Chondrocyte (in vitro differentiated cells): ENCODE measurements at places on chromosomes 13 and 19. TPM values are rescaled to one million over a fixed set of nuclear protein-coding genes. Genes with fewer than 3 reads are reported as not detected.

DNA sequence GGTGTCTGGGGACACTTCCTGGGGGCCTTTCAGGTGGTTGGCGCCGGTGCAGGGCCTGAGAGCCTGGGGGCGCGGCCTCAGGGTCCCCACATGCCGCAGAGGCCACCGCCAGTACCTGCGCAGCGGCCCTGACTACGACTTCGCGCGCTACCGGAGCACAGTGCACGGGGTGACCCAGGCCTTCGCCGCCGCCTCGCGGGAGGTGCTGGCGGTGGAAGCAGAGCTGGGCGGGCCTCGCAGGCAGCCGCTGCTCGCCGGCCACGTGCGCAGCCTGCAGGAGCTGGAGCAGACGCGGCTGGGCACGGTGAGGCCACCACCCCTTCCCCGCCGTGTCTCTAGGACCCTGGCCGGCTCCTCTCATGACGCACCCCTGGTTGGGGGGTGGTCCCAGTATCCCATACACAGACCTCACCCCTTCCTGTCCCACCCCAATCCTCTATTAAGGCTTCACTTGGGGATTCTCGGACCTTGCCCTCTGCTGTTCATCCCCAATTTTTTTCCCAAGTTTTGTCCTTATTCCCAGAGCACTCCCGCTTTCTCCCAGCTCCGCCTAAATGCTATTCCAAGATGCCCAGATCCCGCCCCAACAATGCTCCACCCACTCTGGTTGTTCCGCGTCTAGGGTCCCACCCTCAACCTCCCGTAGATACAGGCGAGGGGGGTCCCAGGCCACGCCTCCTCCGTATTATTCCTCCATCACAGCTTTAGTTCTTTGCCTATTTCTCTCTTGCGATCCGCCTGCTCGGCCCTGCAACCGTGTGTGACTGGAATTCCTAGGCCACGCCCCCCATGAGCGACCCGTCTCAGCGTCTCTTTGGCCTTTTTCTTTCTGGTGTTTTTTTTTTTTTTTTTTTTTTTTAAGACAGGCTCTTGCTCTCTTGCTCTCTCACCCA, 1.0 kb downstream of the REX1BD start:
- H3K27me3 ChIP-seq: no peaks in the 10 kb centered on the region
- no peaks in the 10 kb centered on the region for H3K36me3 ChIP-seq
- DNase-seq: no peak
- peaks cover 17% of the 10 kb centered on the region for H3K4me1 ChIP-seq
- H3K27ac ChIP-seq: peak overlapping the region; percentile 77

- no peaks in the 10 kb centered on the region for H3K27me3 ChIP-seq
- peaks cover 5% of the 10 kb centered on the region for H3K4me1 ChIP-seq
- H3K4me3 ChIP-seq: no peak overlapping the region
Observed at GRCh38 chr13:33381906-33382305, 96.4 kb upstream of the STARD13 start.

The ZNF574 gene
- total RNA-seq: 11.2 to 13.0 TPM (median 12.4 TPM) in 3 replicates

GRCh38 chr19:7506385-7507328, 9.2 kb upstream of the ZNF358 start:
- DNase-seq: no peak
- no peak overlapping the region for H3K4me3 ChIP-seq
- H3K36me3 ChIP-seq: no peaks in the 10 kb centered on the region
- peaks cover 4% of the 10 kb centered on the region for H3K4me1 ChIP-seq

The EPS8L1 gene
- 4.1 to 7.9 TPM (median 6.8 TPM) in 3 replicates for total RNA-seq

The AP3D1 gene
- 139 to 157 TPM (median 144 TPM) in 3 replicates for total RNA-seq

The MEIOSIN gene
- not detected in 3 replicates for total RNA-seq
